CD8-positive, alpha-beta T cell (primary cell): ENCODE measurements at places on chromosomes 2 and 18.

DNA sequence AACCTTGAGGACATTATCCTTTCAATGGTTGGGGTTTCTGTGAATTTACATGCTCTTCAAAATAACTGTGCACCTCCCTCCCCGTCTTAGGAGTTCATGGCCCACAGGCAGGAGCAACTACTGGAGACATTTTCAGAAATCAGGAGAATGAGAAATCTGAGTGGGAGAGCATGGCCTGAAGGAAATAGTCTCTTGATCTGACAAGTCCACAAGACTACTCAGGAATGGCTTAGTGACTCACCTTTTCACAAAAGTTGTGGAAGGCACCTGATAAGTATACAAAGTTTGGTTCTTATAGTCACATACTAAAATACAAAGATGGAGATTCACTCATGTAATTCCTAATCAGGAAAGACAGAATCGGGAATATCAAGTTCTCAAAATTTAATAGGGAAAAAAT is 83.6 kb upstream of the NCKAP5 start:
- DNase-seq, result no peak

GRCh38 chr2:74959106-74959751 is 786 bp downstream of the POLE4 start:
- DNase-seq, result peak; percentile 66

DNA sequence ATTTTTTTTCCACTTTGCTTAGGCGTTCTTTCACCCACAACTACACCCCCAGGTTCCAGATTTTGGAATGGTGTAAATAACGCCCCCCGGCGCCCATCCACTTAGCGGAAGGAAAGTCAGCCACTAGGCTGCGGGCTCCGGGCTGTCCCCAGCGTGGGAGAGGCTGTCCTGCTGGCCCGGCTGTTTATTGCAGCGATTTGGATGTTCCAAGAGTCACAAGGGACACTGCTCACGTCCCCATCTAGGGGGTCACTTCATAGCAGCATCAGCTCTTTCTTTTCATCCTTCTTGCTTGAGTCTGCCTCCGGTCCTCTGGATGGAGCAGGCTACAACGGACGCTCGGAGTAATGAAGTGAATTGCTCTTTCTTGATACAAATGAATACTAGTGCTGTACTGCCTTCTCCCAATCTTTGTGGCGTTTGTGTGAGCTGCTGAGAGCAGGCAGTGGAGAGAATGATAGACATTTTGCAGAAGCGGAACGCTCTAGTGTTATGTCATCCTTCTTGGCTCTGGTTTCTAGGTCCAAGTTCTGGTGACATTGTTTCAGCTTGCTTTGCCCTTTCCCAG is 50.7 kb upstream of the PAIP2B start:
- DNase-seq, result no peak

DNA sequence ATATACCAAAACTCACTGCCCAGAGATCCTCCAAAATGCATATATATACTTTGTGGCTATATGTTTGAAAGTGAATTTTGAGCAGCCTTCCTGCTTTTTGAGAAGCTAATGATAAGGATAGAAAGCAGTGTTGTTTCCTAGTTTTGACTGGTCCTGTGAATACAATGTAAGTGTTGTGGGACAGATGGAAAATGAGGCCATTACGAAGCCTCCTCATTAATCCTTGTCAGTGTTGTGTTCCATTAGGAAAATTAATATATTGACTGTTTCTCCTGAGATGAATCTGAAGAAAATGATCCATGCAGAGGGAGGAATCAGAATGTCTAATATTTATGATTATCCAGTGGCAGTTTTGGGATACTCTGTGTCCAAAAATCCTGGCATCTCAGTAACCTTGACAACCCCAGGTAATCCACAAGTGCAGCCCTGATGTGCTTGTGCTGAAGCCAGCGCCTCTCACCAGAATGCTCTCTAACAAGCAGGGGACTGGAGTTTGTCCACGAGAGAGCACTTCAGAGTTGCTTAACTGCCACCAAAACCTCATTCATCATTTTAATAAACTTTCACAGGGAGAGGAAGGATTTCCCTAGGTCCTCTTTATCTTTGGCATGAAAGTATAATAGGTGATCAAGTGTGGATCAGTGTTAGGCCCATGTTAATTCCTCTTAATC is 418.6 kb downstream of the CMPK2 start:
- no peak for DNase-seq

GRCh38 chr18:63881851-63882250 is 5.7 kb upstream of the SERPINB2 start:
- no peak for DNase-seq

GRCh38 chr18:11553098-11553940 is 56.1 kb upstream of the SLC35G4 start:
- no peak for DNase-seq

- no peak for DNase-seq
Observed at GRCh38 chr2:73032702-73033097, 38.8 kb downstream of the SFXN5 start.

DNA sequence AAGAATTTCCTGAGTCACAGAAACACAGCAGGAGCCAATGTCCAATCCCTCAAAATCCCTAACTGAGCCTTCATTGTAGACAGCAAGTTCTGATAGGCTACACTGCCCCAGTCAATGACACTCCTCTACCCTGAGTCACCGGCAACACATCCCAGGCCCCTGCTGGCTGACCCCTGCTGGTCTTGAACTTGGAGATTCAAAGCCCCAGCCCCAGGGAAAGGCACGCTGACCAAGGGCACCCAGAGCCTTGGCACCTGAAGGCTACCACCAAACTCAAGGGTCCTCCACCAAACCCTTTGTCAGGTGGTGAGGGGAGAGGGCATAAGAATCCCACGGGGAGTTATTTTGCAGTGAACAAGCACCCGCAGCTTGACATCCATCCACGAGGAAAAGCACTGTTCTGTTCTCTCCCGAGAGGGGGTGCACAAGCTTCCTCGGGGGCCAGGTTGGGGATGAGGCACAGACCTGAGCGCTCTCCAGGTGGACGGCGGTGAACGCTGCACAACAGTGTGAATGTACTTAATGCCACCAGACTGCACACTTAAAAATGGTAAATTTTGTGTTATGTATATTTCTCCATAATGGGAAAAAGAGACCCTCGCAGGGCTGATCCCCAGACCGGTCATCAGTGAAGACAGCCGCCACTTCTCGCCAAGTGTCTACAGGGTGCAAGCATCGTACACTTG is 46.9 kb downstream of the TFCP2L1 start:
- no peak for DNase-seq

GRCh38 chr18:49231553-49231952 is 228.9 kb downstream of the DYM start:
- DNase-seq, result no peak

DNA sequence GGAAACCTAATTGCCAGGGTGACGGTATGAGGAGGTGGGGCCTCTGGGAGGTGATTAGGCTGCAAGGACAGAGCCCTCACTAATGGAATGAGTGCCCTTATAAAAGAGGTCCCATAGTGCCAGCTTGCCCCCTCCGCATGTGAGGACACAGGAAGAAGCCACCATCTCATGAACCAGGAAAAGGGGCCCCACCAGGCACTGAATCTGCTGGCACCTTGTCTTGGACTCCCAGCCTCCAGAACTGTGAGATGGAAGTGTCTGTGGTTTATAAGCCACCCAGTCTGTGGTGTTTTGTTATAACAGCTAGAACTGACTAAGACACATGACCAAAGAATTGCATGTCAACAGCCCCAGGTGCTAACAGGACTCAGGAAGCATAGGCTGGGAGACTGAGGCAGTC is 214.3 kb downstream of the MGAT5 start:
- DNase-seq, result no peak

- DNase-seq, result no peak
Observed at GRCh38 chr2:120883607-120884440, 148.2 kb downstream of the GLI2 start.

- DNase-seq, result no peak
Observed at GRCh38 chr2:214401580-214401979, 9.3 kb upstream of the VWC2L start.

GRCh38 chr2:174292908-174293307 is 41.8 kb upstream of the SP9 start:
- no peak for DNase-seq

- DNase-seq, result no peak
Observed at GRCh38 chr2:176834226-176834625, 378.4 kb upstream of the HNRNPA3 start.

GRCh38 chr2:73601780-73602179 is 40.4 kb downstream of the NAT8 start:
- DNase-seq, result no peak

GRCh38 chr2:112001942-112002341 is 53.1 kb upstream of the TMEM87B start:
- DNase-seq, result no peak

DNA sequence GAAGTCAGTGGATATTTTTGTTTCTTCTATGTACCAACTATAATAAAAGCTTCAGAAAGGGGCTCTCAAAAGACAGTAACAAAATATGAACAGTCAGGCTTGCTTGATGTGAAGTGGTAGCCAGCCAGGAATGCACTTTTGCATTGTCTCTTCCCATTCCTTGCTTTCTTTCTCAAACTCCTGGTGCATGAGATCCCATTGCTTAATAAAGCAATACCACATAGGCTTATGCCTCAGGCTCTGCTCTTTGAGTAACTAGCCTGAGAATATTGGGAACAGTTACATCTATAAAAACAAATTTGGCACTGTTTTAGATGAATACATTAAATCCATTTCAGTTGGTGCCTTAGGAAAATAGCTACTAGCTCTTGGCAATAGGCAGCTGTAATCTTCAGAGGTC is 62.6 kb upstream of the ST6GAL2 start:
- DNase-seq, result no peak

- DNase-seq, result no peak
Observed at GRCh38 chr2:149004836-149005235, 33.7 kb upstream of the LYPD6B start.

DNA sequence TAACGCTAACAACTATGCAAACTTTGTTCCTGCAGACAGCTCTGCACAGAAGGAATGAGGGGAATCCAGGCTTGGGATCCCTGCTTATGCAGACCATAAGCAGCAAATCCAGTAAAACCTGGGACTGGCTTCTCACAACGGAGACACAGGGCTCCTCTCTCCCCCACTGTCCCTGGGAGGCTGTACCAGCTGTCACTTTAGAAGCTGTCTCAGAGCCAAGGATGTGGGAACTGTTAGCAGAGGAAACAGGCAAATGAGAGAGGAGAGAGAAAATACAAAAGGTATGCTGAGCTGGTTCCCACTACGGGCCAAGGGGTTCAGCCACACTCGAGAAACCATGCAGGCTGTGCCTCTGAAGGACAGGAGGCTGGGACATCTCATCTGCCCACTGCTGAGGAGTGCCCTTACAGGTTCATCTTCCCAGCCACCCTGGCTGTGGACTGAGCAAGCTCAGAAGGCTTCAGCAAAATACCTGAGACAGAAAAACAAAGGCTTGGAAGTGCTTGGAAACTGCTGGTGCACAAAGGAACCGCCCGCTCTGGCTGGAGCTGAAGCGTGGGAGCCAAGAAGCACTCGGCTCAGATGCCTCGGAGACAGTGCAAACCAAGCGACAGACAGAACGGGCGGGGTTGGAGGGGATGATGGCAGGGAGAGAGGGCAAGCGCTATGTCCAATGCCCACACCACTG is 72.5 kb downstream of the FAM210A start:
- DNase-seq, result no peak

DNA sequence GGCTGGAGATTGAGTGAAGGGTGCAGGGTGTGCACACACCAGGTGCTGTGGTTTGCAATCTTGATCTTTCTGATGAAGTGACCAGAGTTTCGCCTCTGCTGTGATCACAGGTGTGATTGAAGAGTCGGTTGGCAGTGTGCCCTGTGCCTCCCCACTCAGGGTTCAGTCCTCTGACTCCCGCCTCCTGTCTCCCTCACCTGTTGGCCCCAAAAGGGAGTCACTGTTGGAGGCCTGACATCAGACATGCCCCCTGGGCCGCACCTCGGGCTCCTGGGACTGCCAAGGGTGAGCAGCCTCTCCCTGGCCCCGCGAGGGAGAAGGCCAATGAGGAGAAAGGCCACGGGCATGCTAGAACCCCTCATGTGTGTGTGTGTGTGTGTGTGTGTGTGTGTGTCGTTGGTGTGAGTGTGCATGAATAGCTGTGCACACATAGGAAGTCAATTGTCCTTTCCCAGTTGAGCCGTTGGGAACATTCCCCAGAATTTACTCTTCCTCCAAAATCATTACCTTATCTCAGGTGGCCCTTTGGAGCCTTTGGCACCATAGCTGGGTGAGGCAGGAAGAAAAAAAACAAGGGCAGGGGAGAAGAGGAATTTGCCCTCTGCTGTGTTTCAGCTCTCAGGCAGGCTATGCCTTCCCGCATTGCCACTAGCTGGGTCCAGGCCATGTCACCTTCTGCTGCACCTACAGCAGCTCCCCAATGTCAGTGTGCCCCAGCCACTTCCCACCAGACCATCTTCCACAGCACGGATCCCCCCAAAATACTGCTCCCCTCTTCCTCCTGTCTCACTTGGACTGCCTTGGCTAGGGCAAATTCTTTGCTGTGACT is 78.1 kb upstream of the LAPTM4A start:
- no peak for DNase-seq

- DNase-seq, result no peak
Observed at GRCh38 chr2:15223887-15224286, 337.2 kb downstream of the NBAS start.

- DNase-seq, result no peak
Observed at GRCh38 chr2:133780099-133780996, 212.1 kb upstream of the NCKAP5 start.

- no peak for DNase-seq
Observed at GRCh38 chr2:133574186-133574585, 5.9 kb upstream of the NCKAP5 start.

GRCh38 chr2:84654414-84654813 is 138.1 kb downstream of the DNAH6 start:
- DNase-seq, result no peak

GRCh38 chr2:46184794-46185583 is 112.2 kb upstream of the EPAS1 start:
- no peak for DNase-seq

- no peak for DNase-seq
Observed at GRCh38 chr2:152369176-152369860, 34.3 kb downstream of the FMNL2 start.

DNA sequence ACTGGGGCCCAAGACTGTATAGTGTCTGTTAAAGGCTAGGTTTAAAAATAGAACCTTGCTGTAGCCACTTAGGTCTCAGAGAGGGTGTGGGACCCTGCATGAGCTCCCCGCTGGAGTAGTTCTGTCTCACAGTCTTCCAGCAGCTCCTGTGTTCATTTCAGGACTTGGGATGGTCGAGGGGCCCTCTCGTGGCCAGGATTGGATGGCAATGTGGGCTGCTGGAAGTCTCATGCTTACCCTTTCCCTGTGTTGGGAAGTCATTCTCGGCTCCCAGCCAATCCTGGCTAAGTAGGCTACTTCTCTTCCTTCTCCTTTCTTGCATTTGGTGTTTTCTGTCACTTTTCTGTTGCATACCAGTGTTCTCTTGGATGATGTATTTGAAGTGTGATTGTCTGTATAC is 284.0 kb upstream of the GCFC2 start:
- no peak for DNase-seq

DNA sequence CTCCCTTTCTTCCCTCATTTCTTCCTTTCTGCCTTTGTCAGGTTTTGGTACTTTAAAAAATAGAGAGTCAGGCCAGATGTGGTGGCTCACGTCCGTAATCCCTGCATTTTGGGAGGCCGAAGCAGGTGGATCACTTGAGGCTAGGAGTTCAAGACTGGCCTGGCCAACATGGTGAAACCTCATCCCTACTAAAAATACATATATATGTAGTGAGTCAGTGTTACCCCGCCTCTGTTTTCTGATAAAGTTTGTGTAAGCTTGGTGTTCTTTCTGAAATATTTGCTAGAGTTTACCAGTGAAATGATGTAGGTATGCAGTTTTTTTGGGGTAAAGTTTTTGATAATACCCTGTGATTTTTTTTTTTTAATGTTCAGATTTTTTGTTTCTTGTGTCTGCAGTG is 58.8 kb downstream of the DGKD start:
- DNase-seq, result no peak

GRCh38 chr2:37343537-37344434 is 644 bp upstream of the QPCT start:
- no peak for DNase-seq

GRCh38 chr2:2291500-2292260 is 39.4 kb downstream of the MYT1L start:
- DNase-seq, result no peak
